ENCODE measurements at places on chromosomes 5 and 9.

DNA sequence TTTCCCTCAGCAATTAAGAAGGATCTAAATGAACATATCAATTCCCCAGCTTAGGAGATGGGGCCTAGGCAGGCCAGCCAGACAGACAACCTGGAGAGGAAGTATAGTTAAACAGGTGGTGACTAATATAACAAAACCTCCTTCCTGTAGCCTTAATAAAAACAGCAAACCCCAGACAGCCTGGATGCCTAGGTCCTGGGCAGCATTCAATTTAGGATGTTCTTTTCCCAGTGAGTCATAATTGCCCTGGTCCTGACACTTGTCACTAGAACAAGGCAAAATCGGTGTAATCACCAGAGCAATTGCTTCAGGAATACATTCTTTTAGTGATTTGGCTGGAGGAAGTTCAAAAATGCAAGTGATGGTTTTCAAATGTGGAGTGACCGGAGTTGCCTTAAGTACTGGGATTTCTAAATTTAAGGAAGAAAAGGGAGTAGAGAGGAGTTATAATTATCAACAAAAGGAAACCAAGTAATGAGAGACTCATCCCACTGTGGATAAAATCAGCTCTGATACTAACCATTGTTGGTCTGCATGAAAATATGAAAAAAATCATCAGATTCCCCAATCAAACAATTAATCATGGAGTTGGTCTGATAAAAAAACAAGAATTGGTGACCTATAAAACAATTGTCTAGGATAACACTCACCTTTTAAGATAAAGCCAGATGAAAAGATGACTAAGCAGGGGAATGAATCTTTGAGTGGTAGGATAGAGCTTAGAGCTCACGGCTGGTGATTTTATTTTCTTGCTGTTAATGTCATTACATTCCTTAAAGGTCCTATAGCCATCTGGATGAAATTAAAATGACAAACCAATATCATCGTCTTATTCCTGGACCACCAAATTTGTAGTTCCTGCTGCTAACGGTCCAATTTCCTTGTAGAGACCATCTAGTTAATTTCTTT lies 39.0 kb upstream of the TARS1 start:
- no peak for DNase-seq

- DNase-seq: peak; percentile 1
Measured at GRCh38 chr5:64685866-64686265, 4.4 kb upstream of the SHISAL2B start.

DNA sequence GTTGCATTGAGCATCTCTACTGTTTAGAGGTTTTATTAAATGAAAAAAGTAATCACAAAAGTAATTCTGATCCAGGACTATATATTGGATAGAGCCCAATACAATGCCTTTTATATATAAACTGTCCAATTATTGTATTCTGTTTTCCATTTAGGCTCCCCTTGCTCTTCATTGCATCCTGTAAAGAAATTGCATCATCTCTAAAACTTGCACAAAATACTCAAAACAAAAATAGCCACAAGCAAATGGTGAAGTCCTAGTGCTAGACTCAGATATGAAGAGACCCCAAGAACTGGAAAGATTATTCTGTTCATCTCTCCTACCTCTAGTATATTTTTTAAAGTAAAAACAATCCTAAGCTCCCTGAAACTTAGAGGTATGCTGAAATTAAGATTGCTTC lies 195.8 kb downstream of the NNT start:
- DNase-seq: no peak

DNA sequence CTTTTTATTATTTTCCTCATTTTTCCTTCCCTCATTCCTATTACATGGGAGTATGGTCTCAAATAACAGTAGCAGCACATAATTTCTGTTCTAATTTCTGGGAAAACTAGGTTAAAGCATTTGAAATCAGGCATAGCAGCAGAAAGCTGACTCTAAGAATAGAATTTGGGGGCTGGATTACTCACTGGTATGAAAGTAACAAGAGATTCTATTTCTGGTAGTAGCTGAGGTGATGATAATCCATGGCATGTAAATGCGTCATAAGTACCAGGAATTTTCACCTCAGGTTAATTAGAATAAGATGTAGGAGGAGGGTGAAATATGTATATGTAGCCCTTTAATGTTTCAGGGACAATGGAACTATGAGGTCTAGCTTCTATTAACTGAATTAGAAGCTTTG lies 662.0 kb downstream of the PTPRD start:
- DNase-seq: no peak

- no peak for DNase-seq
Measured at GRCh38 chr5:172896465-172896864, 62.4 kb downstream of the ERGIC1 start.

DNA sequence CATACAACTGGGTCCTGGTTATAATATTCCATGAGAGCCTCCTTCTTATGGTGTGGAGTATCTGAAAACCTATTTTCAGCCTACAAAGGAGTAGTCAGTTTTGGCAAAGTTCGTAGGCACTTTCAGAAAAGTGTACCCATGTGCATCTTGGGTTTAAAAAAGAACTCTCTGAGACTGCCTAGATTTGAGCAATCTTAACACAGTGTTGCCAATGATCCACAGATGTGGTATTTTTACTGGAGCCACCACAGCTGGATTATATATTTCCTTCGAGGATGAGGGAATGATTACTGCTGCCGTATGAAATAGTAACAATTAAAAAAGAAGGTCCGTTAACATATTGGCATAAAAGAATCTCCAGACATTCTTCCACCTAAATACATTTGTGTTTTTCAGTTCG lies 1.1 kb downstream of the PALM2AKAP2 start:
- DNase-seq: no peak

GRCh38 chr5:142807372-142807911 lies 37.3 kb downstream of the ARHGAP26 start:
- no peak for DNase-seq

DNA sequence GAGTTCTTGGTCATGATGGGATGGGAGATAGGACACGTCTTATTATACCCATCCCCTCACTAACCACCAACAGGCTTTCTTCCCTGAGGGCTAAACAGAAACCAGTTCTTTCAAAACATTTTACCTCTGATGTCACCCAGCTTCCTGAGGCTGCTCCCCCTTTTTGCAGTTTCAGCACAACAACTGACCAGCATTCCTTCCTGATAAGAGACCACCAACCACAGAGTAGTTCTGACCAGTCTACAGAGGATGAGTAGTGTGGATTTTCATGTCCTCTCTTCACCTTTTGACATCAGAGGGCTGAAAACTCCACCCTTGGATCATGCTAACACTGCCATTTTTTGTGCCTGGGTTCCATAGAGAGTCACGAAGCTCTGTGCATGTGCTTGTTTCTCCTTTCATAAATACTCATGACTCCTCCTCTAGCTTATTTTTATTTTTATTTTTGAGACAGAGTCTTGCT lies 82.6 kb downstream of the OSTF1 start:
- no peak for DNase-seq

- DNase-seq: peak; percentile 2
Measured at GRCh38 chr9:80285326-80285725, 713.6 kb downstream of the TLE4 start.

DNA sequence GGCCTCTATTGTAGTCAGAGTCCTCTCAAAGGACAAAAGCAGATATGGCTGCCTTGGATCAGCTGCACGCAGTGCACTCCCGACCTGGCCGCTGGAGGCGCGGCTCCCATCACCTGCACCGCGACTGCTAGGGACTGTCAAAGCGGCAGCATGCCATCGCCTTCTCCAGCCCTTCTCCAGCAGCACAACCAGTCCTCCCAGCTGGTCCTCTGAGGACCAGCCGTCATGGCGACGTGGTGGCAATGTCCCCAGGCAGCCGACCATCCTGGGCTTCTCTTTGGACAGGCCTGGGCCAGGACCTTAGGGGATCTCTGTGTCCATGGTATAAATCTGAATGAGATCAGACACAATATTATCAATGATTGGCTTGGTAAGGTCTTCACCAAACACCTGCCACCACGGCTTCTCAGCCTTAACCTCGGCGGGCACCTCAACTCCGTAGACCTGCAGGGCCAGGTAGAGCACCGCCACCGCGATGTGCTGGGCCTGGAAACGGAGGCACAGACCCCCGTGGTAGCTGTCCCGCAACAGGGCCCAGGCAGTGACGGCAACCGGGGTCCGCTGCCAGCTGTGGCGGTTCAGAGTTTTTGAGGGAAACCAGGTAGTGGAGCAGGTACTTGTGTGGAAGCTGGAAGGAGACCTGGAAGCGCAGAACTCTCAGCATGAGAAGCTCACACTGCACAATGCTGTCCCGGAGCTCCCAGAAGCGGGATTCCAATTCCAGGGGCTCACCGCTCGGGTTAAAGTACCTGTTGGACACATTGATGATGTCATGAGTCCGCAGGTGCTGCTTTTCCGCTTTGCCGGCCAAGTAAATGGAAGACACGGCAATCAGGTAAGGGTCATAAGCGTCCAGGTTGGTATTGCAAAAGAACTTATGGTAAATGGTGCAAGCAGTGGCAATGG lies 8.5 kb downstream of the DUSP1 start:
- no peak for DNase-seq

DNA sequence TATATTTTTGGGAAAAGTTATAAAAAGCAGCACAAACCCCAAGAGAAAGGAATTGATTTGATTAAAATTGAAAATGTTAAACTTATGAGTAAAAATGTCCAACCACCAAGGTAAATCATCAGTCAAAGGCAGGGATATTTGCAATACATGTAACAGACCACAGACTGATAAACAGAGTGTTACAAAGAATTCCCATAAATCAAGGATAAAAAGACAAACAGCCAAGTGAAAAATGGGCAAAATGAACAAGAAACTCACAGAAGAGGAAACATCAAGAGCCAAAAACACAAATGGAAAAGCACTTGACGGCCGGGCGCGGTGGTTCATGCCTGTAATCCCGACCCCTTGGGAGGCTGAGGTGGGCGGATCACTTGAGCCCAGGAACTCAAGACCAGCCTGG lies 81.3 kb upstream of the HRH2 start:
- no peak for DNase-seq

DNA sequence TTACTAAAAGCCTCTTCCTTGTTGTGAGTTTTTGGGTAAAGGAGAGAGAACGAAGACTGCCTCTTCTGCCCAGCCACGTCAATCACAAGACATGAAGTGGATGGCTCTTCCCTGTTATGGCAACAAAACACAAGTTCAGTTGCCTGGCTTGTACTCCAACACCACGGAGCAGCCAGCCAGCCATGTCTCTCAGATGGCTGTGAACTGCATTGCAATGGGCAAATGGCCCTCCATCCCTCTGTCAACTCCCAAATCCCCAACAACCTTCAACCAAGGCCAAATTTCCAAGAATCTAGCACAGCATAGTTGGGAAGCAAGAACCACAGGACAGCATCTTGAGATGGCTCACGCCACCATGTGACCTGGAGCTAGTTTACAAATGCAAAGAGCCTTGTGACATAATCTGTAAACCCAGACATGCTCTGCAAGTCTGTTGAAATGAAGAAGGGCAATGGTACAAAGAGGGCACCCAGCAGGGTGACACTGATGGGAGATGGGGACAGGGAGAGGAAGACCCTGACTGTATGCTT lies 53.9 kb downstream of the ZNF366 start:
- no peak for DNase-seq

DNA sequence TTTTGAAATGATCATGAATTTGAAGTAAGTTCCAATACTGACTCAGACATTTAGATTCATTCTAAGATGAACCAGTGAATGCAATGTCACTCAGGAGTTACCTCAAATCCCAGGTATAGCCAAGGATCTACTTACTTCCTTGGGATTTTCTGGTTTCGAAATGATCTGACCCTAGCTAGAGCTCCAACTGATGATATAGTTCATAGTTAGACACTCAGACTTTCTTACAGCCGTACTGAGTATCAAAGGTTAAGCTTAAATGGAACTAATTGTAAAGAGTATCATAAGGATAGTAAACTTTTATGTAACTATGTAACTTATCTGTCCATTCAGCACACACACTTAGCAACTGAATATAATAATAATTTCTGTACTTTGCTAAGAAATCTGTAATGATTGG lies 84.0 kb upstream of the FSD1L start:
- DNase-seq: no peak

GRCh38 chr9:97851446-97851883 lies 1.6 kb upstream of the FOXE1 start:
- DNase-seq: peak; percentile 23

GRCh38 chr9:137272241-137273094 lies 5.1 kb upstream of the TOR4A start:
- no peak for DNase-seq

DNA sequence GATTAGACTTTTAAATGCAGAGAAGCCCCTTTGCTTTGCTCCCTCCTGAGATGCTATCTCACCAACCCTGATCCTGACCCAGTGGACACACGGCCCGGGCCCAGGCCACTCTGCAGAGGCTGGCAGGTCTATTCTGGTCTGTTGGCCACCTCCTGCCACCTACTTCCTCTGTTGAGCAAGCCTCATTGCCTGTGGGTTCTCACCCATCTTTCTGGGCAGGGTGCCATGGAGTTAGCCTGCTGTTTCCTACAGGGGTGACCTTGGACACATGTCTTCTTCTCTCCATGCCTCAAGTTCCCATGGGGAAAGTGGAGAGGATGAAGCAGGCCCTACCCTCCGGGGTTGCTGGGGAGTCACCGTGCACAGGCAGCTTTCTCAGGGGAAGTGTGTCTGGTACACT lies 266.2 kb upstream of the IRX1 start:
- no peak for DNase-seq

GRCh38 chr9:37283730-37284325 lies 138.7 kb upstream of the GRHPR start:
- no peak for DNase-seq

- DNase-seq: peak; percentile 84
Measured at GRCh38 chr5:96090215-96090614, 128.6 kb upstream of the ELL2 start.

GRCh38 chr5:120306303-120306702 lies 157.8 kb upstream of the PRR16 start:
- no peak for DNase-seq

GRCh38 chr5:127909066-127909465 lies 174.5 kb upstream of the SLC12A2 start:
- DNase-seq: peak; percentile 76

- no peak for DNase-seq
Measured at GRCh38 chr5:90050103-90050502, 359.5 kb downstream of the CETN3 start.

GRCh38 chr5:127011961-127012644 lies 18.3 kb downstream of the MARCHF3 start:
- DNase-seq: no peak

DNA sequence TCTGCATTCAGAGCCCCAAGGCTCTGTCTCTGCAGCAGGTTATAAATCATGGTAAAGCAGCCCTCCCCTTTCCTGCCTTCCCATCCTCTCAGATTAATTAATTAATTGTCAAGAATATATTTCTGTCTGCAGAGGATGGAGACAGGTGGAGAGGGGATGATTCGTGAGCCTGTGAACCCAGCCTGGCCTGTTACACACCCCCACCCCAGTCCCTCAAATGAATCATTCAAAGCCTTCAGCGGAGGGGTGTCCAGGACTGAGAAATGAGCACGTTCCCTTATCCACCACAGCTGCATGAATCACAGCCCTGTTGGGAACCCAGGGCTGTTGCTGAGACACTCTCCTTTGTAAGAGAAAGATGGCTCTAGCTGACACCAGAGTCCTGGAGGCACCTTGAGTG lies 56.0 kb downstream of the NIPAL4 start:
- DNase-seq: peak; percentile 12
